ENCODE measurements at places on chromosomes 11 and 22. TPM values are rescaled to one million over a fixed set of nuclear protein-coding genes. Genes with fewer than 3 reads are reported as not detected.

DNA sequence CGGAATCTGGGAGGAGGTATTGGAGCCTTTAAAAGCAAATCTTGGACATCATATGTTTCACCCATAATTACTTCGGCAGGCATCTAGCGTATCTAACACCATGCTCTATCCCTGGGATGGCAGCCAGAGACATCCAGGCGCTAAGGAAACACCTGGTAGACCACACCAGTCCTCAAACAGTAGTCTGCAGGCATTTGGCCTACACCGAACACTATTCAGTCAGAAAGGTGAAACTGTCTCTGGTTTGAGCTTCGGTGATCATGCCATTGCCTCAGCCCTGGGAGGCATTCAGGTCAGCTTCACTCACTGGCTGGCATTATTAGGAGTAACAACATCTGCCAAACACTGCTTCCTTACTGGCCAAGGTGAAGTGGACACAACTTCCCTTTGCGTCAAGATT, 11.7 kb downstream of the SIRT3 start:
- DNase-seq: no peak

GRCh38 chr11:63510360-63511047, 4.6 kb downstream of the LGALS12 start:
- peak; percentile 73 for DNase-seq

The LAYN gene
- not detected for total RNA-seq

The MMP8 gene
- total RNA-seq: not detected
